Activated T-helper 17 cell treated with anti-CD3 and anti-CD28 coated beads, Interleukin-2, amount 50 U/mL, for 72 hours (primary cell): ENCODE measurements at places on chromosomes 6 and 20.

DNA sequence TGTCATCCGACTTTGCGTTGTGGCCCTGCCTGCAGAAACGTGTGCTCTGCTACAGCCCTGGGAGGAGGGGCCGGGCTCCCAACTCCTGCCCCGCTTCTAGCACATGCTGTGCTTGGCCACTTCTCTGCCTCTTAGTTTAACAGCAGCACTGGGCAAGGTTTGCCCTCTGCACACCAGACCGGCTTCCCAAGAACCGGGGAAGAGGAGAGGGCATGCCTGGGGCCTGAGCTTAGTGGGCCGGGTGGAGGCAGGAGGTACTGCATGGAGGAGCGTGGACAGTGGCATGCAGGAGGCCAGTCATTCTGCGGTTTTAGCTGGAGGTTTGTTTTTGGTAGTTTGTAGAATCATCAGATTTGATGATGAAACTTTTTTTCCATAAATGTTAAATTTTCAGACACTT lies 45.5 kb downstream of the CEP43 start:
- ATAC-seq: no peak

- no peak for ATAC-seq
Observed at GRCh38 chr6:169366258-169366901, 112.7 kb upstream of the THBS2 start.

- ATAC-seq: no peak
Observed at GRCh38 chr6:48194596-48195295, 83.7 kb upstream of the PTCHD4 start.

- ATAC-seq: no peak
Observed at GRCh38 chr20:25044660-25045342, 13.1 kb downstream of the ACSS1 start.

DNA sequence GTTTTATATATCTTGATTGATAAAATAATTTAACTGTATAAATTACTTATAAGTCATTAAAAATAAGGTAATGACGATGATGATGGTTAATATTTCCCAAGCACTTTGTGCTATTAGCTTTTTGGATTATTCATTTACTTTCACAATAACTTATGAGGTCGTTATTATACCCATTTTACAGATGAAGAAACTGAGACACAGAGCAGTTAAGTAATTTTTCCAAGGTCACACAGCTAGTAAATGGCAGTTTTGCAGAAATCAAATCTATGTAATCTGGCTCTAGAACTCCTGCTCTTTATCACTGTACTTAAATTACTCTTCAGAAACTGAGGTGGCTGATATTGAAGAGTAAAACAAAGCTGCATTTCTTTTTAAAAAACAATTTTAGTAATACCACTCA lies 18.2 kb downstream of the NOL7 start:
- no peak for ATAC-seq

DNA sequence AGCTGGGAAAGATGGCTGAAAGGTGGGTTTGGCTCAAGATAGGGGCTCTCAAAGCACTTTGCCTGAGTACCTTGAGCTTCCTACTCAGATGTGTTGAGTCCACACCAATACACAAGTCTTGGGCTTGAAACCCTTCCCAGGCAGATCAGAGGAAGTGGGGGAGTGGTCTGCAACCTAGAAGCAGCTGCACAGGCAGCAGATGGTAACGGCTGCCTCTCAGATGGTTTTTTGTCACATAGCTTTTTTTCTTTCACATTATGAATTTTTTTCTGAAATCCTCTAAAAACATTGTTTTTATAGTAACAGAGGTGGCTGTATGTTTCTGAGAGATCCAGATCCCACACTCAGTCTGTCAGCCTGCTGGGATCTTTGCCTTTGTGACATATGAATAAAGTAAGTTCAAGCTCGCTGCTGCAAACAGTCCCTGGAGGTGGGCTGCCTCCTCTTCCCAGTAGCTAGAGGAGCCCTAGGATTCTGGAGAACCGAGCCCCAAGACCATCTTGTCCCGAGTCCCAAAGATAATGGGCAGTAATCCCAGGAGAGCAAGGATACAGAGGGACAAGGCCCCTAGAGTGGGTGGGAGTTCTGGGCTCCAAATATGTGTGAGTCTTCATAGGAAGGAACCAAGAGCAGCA lies 97.1 kb upstream of the TOP1 start:
- ATAC-seq: no peak

- no peak for ATAC-seq
Observed at GRCh38 chr6:148698671-148699180, 48.1 kb upstream of the UST start.

- no peak for ATAC-seq
Observed at GRCh38 chr6:4350567-4351519, 215.5 kb upstream of the ECI2 start.

DNA sequence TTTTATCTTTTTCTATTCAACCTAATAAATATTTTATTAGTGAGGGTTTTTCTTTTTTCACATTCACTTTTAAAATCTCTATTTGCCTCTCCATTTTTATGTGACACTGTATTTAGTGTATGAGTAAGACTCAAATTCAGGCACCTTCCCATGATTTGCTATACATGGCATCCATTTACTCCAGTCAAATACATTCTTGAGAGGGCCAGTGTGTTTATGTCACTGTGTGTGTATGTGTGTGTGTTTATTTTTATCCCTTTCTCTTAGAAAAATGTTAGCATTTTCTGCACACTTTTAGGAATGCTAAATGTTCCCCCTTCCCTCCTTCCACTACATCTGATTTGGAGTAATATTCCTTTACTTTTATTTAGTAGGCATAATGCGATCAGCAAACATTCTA lies 290.0 kb downstream of the PACRG start:
- no peak for ATAC-seq

GRCh38 chr6:13272131-13273046 lies 55.9 kb downstream of the TBC1D7 start:
- ATAC-seq: no peak

- ATAC-seq: no peak
Observed at GRCh38 chr20:20018366-20018765, 1.2 kb downstream of the NAA20 start.

- no peak for ATAC-seq
Observed at GRCh38 chr6:137304020-137304780, 85.0 kb upstream of the IFNGR1 start.

DNA sequence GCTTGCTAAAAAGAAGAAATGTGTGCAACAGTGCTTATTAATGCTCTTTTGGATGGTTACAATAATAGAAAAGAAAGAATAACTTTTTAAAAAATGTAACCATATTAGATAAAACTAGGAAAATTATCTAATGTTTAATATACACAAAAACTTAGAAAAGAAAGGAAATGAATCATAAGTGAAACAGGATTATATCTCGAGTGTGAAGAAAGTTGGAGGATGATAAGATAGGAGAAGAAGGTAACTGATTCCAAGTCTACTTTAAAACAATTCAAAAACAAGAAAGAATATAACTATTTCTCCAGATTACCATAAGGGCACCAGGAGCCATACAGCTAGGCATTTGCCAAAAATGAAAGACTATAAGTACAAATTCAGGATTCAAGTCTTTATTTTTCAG lies 73.0 kb downstream of the PHIP start:
- no peak for ATAC-seq

DNA sequence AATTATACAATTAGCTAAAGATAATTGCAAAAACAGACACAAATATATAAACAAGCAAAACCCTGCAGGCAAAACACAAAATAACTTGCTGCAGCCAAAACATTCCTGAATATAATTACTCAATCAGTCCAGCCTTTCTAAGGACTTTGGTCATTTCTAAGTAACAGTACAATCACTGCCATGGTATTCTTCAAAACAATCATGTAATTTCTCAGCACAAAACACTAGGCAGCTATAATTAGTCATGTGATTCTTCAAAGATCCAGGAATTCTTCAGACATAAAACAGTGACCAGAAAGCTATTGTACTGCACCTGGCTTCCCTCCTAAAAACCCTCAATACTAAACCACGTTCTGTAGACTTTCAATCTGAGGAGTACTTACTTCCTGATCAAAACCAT lies 881.1 kb downstream of the EPHA7 start:
- no peak for ATAC-seq

DNA sequence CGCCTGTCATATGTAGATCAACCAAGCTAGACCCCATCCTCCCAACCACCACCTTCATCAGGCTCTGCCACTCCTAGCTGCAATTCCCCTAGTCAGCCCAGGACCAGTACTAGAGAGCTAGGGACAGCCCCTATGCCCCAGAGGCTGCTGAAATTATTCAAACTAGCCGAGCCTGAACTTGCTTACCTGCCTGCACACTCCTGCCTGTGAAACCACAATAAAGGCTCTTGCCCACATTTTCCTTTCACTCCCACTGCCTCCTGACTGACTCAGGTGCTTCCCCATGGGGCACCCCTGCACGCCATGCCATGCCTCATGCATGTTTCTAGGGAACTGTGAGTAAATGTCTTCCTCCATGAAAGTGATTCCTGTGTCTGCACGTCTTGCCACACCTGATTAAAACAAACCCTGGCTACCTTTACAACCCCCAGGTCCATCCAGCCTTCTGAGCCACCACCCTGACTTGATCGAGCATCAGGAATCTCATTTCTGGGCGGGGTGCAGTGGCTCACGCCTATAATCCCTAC lies 66.5 kb upstream of the IER3 start:
- peak; percentile 84 for ATAC-seq

DNA sequence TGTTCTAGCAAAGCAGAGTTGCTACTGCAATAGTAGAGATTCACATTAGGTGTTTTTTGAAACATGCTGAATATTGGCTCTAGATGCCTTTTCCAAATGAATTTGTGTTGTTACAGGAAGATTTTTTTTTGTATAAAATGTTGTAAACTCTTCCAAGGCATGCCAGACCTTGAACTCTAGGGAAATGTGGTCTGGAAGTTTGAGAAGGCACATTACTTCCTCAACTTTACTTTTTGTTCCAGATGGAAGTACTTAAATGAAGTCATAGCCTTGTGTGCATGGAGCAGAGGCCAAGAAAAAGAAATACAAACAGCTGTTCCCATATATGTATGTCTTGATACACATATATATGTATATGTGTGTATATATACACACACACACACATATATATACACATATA lies 585.7 kb upstream of the MARCKS start:
- no peak for ATAC-seq

DNA sequence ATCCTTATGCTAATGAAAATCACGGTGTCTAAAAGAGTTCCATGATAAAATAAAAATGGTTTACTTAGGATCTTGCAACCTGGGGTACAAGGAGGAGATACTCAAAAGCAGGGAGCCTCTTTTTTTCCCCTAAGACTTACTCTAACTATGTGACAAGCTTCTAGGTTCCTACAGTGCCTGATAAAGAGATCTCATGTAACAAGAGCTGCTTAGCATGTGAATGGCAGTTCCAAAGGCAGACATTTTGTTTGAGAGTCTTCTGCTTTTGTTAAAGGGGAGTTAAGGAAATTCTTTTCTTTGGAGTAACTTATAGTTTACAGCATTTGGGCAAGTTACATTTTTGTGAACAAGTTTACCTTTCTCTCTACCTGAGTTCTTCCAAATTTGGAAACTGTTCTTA lies 945.8 kb upstream of the ADGRB3 start:
- ATAC-seq: no peak

DNA sequence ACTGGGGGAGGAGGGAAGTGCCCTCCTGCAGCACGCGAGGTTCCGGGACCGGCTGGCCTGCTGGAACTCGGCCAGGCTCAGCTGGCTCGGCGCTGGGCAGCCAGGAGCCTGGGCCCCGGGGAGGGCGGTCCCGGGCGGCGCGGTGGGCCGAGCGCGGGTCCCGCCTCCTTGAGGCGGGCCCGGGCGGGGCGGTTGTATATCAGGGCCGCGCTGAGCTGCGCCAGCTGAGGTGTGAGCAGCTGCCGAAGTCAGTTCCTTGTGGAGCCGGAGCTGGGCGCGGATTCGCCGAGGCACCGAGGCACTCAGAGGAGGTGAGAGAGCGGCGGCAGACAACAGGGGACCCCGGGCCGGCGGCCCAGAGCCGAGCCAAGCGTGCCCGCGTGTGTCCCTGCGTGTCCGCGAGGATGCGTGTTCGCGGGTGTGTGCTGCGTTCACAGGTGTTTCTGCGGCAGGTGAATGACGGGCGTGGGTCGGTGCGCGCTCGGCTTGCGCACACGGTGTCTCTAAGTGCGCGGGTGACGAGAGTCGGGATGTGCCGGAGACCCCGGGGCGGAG lies at the start of gene CDKN1A:
TSS of gene CDKN1A (plus strand) at position 227 of the 555 bp plus-strand sequence. CDS start 5,388 bp downstream, outside the sequence.
- ATAC-seq: peak; percentile 68

GRCh38 chr6:21856844-21857243 lies 263.3 kb downstream of the SOX4 start:
- no peak for ATAC-seq

DNA sequence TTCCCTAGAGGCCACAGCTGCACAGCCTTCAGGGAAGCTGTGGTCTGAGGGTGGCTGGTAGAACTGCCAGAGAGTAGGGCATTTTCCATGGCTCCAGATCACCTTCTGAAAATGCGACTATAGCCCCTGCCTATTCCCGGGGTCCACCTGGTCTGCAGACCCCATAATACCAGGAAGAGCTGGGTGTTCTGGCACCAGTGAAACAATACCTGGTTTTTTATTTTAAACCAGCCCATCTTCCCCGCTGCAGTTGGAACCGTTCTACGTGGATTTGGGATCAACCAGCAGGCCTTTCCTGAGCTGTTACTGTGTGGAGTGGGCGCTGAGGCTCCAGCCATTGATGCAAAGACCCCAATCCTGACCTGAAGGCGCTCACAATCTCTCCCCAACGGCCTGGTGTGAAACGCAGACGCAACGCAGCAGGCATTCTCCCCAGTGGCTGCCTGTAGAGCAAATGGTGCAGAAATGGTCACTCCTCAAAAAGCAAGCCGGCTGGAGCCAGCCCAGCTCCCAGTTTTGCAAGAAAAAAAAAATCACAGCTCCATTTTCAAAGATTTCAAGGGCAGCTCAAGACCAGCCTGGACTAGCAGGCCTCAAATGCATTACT lies 11.3 kb downstream of the NPEPL1 start:
- no peak for ATAC-seq
